ENCODE measurements at places on chromosomes 7 and 10.

DNA sequence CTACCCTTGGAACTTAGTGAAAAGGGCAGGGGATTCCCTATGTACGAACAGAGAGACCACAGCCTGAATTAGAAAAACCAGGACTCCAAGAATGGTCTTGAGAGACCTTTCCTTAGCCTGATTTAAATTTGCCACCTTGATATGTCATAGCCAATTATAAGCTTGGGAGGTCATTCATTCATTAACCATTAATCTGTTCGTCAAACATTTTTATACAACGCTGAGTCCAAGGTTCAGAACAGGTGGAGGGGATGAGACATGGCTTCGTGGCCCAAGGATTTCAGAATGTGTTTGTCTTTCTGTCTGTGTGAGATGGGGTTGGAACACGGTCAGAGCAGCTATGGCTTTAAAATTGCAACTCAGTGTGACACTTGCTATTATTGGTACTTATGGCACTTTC lies 158.0 kb downstream of the PAXIP1 start:
- no peak for DNase-seq

DNA sequence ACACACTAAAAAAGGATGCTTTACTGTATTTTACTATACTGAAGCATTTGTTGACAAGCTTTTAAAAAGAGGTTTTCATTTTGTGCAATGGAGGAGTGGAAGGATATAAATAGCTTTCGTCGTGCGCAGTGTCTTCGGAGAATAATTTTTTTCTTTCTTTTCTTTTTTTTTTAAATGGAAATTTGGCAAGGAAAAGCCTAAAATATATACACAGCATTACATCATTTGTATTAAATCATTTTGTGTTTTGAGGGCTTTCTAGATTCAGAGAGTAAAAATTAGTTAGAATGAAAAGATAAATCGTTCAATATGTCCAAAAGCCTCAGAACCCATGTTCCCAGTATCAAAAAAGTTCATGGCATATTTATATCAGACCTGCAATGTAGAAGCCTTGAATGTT lies 150.2 kb upstream of the FERD3L start:
- no peak for DNase-seq

- no peak for DNase-seq
Measured at GRCh38 chr10:131267814-131268095, 43.8 kb downstream of the TCERG1L start.

DNA sequence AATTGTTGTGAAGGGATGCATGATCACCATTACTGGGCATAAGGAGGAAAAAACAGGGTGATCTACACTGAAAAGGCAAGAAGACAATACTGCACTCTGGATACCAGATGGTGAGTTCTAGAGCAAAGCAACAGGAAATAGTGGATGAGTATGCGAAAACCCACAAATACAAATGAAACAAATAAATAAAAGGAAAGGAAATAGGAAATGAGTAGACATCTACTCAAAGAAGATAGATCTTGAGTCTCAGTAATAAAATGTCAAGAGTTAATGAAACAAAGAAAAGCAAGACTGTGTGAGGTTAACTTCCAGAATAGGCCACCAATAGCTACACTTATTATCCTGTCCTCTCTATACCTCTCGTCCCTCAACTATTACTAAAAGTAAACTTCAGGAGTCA lies 11.7 kb downstream of the ORC5 start:
- DNase-seq: no peak

- DNase-seq: no peak
Measured at GRCh38 chr10:13971601-13972475, 358.9 kb downstream of the FRMD4A start.

GRCh38 chr10:15399060-15399661 lies 28.1 kb upstream of the FAM171A1 start:
- no peak for DNase-seq

DNA sequence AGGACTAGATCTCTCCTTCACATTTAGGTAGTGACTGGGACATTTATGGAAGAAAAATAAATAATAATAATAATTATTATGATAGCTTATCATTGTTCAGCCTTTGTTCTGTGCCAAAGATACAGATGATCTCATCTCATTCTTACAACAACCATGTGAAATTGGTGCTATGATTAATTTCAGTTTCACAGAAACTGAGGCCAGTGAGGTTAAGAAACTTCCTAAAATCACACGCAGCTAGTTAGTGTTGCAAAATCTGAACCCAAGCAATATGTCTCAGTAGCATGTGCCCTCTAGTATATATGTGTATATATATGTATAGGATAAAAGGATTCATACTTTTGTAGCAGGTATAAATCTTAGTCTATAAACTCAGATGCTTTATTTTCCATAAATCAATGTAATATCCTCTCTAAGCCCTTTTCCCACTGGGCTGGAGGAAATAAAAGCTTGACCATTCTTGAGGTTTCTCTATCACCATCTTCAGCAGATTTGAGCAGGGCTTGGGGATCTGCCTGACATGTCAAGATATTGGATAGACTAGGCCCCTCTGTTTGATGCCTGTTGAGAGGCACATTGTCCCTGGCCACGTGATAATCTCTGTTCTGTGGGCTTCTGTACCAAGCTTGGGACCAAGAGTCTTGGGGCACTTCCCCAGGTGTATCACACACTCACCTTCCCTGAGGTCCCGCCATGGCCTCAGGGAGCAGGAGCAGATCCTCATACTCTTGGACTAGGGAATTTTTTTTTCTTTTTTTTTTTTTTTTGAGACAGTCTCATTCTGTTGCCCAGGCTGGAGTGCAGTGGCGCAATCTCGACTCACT lies 172.6 kb upstream of the NRP1 start:
- no peak for DNase-seq

DNA sequence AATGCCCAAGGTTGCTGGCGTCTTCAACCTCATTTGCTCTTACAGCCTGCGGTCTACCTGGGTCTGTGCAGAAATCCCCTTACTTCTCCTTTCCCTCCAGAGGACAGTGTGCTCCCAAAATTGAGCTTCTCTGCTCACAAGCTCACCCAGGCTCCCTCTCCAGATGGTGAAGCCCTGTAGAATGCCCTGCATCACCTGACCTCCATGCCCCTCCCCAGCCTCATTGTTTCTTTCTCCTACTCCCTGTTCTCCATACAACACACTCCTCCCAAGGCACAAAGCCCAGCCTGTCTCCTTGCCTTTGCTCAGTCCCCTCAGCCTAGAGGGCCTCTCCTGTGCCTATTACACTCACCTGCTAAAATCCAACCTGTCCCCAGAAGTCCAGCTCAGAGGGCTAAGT lies 3.5 kb downstream of the CRHR2 start:
- no peak for DNase-seq
